ENCODE measurements at places on chromosomes 7 and 10.

- no peak for DNase-seq
Observed at GRCh38 chr7:7304705-7305450, 122.5 kb downstream of the C1GALT1 start.

DNA sequence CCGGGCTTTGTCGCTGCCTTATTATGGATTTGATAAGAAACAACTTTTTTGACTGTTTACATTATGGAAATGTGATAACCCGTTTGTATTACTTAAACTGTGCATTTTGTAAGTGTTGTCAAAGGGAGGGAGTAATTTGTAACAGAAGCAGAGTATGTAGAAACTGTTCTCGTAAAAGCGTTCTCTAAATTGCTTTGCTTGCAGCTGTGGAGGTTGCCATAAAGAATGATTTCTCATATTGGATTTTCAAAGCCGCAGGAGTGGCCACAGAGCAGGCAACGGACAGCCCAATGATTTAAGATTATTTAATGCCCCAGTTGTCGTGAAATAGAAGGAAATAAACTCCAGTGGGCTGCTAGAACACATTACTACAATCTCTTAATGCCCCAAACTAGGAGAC lies 114.0 kb upstream of the INSYN2A start:
- DNase-seq = no peak

GRCh38 chr10:127013691-127014473 lies 108.7 kb downstream of the DOCK1 start:
- DNase-seq = no peak

- no peak for DNase-seq
Observed at GRCh38 chr10:90658791-90659190, 199.0 kb downstream of the HTR7 start.

DNA sequence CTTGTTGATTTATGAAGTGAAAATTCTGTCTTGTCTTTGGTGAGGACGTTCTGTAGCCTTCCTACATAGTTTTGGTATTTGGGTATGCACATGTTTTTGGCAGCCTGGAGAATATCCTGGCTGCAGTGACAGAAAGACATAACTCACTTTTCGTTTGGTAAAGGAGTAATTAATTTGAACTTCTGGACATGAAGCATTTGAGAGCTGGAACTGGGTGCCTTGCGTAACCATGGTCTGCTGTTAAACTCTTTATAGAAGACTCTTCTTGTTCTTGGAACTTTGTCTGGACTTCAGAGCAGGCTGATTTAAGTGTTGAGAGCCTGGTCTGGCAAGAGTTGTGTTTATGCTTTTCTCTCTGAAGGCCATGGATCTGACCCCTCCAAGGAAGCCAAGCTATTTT lies 231.3 kb downstream of the LRMDA start:
- DNase-seq = no peak

DNA sequence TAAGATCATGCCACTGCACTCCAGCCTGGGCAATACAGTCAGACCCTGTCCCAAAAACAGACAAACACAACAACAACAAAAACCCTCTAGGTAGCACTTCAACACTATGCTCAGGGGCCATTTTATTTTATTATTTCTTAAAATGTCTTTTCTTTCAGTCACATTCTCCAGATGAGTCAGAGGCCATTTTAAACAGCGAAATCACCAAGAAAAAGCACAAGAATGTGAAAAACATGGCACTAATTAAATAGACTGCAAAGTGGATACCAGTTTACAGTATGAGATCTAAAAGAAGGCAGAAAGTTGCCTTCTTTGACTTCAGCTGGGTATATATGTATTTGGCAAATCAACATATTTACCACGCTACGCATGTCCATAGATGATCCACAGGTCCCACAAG lies 6.1 kb upstream of the FGL2 start:
- DNase-seq = no peak

DNA sequence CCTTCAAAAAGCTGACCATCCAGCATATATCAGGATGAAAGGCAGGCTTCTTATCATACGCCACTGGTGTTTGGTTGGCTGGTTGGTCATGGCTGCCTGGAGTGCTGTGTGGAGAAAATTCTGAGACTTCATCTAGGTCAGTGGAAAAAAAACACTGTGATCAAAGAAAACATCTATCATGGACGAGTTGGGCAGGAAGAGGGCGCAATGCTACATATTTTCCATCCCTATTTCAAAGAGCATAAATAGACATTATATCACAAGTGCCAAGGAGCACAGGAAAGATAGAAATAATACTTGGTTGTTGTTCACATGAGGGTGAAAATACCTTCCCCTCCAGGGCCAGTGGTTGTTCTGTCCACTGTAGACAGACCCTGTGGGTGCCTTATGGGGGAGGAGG lies 128.4 kb upstream of the PLPP4 start:
- no peak for DNase-seq

DNA sequence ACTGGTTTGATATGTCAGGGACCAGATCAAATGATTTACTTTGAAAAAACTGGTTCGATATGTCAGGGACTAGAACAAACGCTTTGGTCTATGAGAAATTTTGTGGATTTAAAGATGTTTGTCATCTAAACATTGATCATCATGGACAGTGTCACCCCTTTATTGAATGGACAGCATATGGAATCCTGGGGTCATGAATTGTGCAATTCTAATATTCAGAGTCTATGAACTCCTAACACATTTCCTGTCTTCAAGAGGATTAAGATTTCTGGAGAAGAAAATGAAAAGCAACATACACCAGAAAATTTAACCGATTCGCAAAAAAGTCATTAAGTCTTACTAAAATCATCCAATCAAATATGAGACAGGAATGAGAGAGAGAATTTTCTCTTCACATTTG lies 106.4 kb upstream of the FAM133B start:
- no peak for DNase-seq

DNA sequence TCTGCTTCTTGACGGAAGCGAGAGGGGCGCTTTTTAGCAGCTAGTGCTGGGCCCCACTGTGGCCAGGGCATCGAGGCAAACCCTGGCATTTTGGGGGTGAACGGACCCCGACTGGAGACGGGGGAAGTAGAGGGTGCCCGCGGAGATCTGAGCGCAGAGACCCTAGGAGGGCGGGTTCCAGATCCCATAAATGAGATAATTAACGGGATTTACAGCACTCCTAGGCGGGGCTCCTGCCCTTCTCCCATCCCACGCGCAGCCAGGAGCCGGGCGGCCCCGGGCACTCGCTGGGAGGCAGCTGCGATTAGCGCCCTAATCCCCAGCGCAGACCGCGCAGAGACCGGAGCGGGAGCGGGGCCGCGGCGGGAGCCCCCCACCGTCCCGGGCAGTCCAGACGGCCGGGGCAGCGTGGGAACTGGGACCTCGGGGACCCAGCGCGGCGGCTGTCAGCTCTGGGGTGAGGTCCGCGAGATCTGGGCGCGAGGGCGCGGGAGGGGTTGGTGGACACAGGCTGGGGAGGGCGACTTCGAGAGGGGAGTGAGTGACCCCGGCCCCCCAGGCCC lies 735 bp downstream of the JCAD start:
- no peak for DNase-seq

- no peak for DNase-seq
Observed at GRCh38 chr7:44324204-44324480, 1.3 kb downstream of the CAMK2B start.

GRCh38 chr7:84088802-84089201 lies 105.8 kb downstream of the SEMA3A start:
- DNase-seq = no peak

DNA sequence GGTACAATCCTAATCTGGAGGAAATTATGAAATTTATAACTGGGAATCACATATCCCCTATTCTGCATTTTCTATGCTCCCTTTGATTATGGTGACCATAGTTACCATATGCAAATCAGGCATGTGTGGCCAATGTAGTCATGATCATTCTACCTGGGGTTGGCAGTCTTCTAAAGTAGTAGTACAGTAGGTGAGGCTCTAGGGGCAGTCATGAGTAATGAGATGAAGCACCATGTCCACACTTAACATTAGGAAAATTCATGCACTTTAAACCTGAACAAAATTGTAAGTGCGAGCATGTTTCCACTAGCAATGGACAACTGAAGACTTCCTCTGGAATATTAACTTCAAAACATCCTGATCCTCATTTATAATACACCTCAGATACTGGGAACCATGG lies 545.9 kb downstream of the SUGCT start:
- no peak for DNase-seq

DNA sequence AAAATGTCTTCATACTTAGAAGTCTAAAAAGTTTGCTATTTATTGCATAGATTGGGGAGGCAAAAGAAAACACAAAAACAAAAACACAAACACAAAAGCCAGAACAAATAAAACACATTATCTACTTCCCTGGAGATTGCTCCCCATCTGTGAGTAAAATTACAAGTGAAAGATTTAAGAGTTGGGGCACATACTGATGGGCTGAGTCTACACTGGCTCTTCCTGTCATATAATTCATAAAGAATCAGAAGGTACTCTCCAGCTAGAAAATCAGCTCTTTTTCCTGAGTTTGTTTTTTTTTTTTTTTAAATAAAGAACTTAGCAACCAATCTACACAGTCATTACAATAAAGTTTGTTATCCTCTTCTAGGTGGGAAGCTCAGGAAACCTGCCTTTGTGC lies 192.4 kb upstream of the LRRN3 start:
- no peak for DNase-seq

- no peak for DNase-seq
Observed at GRCh38 chr7:66152371-66153191, 37.9 kb downstream of the CRCP start.

DNA sequence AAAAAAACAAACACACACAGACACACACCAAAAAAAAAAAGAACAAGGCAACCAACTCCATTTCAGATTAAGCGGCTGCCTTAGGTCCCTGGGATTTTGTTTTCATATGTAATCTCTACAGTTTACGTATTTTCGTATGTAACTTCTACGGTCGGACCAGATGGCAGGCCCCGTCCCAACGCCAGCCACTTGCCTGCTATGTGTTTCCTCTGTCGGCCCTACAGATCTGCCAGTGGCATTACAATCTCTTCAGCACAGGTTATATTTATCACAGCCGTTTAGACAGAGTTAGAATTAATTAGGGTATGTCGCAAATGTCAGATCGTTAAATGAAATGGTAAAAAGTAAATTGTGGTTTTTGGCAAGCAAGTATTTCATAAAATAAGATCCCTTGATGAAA lies 99.3 kb downstream of the DNAJB6 start:
- no peak for DNase-seq

GRCh38 chr7:133056370-133057238 lies 25.3 kb downstream of the CHCHD3 start:
- no peak for DNase-seq

- DNase-seq = no peak
Observed at GRCh38 chr7:121164247-121164646, 164.6 kb upstream of the WNT16 start.

GRCh38 chr7:42457663-42458062 lies 220.7 kb upstream of the GLI3 start:
- no peak for DNase-seq

DNA sequence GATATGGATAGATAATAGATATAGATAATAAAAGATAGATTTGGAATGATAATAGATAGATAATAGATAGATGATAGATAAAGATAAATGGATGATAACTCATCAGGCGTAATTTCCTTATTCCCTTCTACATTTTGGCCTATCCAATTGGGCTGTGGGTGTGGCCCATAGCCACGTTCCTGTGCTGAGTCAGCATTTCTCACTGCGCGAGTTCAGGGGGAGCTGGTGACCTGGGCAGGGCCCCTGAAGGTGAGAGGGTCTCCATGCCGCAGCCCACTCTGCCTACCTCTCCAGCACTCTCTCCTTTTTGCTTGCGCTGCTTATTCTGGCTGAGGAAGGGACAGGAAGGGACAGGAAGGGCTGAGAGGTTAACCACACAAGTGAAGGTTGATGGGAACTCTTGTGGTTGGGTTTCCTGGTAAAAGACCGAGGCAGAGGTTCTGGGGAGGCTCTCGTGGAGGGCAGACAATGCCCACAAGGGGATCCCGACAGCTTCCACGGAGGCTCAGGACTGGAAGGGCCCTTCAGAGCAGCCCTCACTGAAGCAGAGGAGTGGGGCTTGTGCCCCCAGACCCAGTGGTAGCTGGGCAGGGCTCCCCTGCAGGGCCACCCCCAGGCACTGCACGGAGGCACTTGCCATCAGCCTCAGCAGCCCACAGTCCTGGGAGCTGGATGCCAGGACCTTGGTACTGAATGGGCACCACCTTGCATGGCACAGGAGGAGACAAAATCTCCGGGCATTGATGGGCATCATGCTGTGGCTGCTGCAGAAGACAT lies 247.3 kb upstream of the PITRM1 start:
- DNase-seq = no peak

GRCh38 chr7:12943781-12944180 lies 256.3 kb downstream of the ARL4A start:
- no peak for DNase-seq

DNA sequence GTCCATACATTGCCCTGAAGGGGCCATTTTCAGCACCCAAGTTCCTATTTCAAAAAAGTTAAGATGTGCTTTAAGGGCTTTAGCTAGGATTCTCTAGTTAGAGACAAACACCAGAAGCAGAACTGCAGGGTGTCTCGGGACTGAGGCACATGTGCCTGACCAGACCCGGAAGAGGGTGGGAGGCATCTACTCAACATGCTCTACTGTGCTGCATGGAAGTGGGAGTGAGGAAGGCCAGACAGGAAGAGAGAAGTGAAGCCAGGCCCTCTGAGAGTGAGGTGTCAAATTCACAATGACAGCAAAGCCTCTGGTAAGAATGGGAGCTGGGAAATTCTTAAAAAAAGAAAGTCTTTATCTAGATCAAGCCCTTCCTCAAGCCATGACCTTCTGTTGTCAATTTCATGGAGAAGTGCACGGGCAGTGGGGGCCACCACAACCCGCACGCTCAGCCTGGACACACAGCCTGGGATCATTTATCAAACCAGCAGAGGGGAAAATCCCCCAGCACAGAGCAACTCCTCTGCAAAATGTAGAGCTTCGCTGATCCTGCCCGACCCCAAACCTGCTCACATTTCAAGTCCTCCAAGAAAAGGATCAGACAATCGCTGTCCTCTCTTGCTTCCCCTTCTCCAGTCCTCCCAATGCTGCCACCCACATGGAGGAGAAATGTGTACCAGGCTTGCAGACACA lies 38.7 kb downstream of the PLXNA4 start:
- DNase-seq = no peak
